ENCODE measurements at places on chromosomes 5 and 9. TPM values are rescaled to one million over a fixed set of nuclear protein-coding genes. Genes with fewer than 3 reads are reported as not detected.
A peak's percentile ranks its signal among the peaks of the same experiment; 100 is the strongest.

The ANKRD20A1 gene
- under 0.01 TPM for polyA plus RNA-seq

The CMYA5 gene
- 0.54 TPM for polyA plus RNA-seq

The PCDHGA5 gene
- not detected for polyA plus RNA-seq

The PLAA gene
- 15.3 TPM for polyA plus RNA-seq

The HACD4 gene
- 1.4 TPM for polyA plus RNA-seq

GRCh38 chr5:102421647-102422046, 77.2 kb downstream of the SLCO6A1 start:
- DNase-seq = no peak

DNA sequence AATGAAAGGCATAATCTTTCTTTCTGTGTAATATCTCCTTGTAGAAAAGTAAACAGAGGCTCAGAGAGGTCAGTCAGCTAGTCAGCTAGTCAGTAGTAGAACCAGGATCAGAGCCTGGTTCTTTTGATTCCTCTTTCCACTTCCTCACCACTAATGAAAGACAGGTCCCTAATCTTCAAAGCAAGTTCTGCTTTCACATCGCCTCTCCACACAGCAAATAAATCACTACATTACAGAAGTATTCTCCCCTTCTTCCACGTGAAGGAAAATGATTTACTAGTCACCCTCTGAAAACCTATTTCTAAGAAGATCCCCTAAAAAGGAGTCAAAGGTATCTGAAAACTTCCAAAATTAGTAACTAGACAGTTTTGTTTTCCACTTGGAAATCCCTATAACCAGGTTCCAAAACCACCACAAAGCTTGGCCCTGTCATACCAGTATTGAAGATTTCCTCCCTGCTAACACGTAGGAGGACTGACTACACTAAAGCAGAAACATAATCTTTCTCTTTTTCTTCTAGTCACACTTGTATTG, 140.5 kb upstream of the TARS1 start:
- no peak for DNase-seq

DNA sequence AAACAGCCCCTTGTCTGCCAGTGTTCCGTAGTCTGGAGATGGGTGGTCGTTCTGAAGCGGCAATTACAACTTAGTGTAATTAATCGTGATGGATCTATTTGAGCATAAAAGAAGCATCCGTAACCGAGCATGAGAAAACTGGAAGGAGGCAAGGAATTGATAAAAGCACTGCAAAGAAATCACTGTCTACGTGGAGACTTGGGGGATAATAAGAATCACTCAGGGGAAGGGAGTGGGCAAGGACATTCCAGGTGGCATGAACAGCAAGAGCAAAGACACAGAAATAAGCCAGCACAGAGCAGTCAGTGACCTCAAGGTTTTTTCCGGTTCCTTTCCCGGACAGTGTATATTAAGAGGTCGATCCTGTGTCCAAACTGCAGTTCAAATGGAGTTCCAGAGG, 35.0 kb downstream of the TLR4 start:
- no peak for DNase-seq

DNA sequence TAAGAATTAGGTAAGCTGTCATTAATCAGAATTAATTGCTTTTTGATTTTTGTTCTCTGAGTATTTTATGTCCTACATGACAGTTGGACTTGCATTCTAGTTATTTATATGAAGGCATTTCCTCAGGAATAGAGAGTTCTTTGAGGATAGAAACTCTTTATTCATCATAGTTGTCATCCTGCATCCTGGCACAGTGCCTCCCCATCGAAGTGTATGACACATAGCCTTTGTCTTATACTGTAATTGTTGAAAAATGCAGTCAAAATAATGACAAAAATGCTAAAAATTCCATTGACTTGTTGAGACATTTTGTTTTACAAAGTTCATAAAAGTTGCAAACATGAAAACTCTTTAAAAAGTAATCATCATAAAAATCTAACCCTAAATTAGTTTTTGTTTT, 36.5 kb downstream of the CFAP95 start:
- no peak for DNase-seq

DNA sequence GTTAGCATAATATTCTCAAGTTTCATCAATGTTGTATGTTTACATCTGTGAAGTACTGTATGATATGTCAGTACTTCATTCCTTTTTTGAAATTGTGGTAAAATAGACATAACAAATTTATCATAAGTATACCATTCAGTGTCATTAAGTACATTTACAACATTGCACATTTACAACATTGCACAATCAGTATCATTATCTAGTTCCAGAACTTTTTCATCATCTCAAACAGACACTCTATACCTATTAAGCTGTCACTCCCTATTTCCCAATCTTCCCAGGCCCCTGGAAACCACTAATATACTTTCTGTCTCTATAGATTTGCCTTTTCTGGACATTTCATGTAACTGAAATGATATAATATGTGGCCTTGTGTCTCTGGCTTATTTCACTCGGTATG, 75.1 kb upstream of the ATG10 start:
- DNase-seq = no peak

DNA sequence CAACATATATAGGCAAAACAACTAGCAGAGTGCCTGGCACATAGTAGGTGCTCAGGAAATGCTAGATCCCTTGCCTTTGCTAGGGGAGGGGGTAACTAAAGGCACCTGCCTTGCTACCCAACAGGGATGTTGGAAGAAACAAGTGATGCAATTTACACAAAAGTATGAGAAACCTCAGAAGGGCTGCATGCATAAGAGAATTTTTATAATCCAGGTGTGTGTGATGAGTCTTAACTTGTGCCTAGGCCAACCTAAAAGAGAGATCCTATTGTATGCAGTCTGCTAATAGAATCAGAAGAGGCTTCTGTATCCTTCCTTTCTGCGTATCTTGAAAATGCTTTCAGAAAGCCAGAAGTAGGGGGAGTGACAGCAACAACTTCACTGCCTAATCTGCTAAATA, 135.9 kb downstream of the SLIT3 start:
- no peak for DNase-seq

DNA sequence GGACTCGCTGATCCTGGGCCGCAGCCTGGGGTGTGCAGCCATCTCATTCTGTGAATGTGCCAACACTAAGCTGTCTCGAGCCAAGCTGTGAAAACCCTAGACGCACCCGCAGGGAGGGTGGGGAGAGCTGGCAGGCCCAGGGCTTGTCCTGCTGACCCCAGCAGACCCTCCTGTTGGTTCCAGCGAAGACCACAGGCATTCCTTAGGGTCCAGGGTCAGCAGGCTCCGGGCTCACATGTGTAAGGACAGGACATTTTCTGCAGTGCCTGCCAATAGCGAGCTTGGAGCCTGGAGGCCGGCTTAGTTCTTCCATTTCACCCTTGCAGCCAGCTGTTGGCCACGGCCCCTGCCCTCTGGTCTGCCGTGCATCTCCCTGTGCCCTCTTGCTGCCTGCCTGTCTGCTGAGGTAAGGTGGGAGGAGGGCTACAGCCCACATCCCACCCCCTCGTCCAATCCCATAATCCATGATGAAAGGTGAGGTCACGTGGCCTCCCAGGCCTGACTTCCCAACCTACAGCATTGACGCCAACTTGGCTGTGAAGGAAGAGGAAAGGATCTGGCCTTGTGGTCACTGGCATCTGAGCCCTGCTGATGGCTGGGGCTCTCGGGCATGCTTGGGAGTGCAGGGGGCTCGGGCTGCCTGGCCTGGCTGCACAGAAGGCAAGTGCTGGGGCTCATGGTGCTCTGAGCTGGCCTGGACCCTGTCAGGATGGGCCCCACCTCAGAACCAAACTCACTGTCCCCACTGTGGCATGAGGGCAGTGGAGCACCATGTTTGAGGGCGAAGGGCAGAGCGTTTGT, 19.9 kb downstream of the PTGES2 start:
- DNase-seq = peak; percentile 56

GRCh38 chr5:35232124-35232523, 1.8 kb upstream of the PRLR start:
- no peak for DNase-seq

DNA sequence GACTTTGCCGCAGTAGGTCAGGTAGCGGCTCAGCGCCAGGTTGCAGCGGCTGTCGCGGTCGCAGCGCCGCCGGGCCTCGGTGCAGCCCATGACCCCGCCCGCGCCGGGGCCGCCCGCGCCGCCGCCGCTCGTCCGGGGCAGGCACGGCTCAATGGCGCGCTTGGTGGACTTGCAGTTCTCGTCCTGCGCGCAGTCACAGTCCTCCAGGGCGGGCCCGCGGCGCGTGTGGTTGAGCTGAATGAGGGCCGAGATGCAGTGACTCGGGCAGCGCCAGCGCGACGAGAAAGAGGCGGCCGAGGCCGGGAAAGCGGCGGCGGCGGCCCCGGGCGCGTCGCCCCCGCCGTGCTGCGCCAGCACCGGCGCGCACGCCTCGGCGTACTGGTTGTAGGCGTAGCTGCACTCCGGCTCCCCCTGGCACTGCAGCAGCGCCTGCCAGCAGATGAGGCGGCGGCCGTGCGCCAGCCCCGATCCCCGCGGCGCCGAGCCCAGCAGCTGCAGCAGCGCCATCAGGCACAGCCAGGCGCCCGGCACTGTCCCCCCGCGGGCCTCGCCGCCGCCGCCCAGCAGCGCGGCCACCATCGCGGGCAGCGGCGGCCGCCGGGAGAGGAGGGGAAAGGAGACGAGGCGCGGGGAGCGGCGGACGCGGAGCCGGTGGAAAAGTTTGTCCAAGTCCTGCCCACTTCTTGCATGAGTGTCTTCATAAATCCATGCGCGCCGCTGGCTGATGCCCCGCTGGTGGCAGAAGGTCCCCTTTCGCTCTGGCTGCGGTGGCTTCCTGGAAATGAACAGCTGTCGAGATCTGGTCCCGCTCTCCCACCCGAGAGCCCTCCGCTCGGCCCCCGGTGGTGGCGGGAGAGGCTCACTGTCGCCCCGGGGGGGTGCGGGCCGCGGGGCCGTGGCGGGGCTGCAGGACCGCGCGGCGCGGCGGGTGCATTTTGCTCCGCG, 833 bp downstream of the GAS1 start:
- peak; percentile 85 for DNase-seq

DNA sequence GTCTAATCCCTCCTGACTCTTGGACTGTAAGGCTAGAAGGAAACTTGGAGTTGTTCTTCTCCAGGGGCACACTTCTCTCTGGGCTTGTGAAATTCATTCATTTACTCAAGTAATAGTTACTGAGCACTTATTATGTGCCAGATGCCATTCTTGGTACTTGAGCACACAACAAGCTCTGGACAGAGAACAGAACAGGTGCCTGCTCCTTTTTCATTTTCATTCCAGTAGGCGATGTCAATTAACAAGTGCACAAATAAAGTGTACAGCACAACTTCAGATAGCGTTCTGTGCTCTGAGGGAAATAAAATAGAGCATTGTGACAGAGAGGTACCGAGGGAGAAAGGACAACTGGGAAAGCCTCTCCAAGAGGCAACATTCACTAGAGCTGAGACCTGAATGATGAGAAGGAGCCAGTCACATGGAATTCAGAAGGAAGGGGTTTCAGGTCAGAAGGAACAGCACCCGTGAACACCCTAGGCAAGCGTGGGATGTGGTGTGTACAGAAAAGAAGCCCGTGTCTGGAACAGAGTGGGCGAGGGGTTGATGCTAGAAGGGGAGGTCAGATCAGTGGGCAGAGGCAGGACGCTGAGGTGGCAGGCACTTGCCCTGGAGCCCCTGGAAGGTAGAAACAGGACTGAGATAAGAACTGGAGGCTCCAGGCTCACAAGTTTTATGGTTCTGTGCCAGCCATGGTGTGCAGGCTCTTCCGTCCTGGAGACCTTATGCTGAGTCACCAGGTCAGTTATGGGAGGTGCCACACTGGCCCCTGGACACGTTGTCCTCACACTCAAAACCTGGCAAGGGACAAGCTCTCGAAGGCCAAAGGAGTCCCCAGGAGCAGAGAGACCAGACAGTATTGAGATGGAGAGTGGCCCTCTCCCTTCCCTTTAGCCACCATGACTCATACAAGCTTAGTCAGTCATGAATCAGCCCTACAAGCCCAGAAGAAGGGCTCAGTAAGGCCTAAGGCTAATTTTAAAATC, 7.2 kb upstream of the ABLIM3 start:
- DNase-seq = no peak

- DNase-seq = no peak
These were observed 234.2 kb upstream of the CDH6 start for GRCh38 chr5:30959238-30959637.

DNA sequence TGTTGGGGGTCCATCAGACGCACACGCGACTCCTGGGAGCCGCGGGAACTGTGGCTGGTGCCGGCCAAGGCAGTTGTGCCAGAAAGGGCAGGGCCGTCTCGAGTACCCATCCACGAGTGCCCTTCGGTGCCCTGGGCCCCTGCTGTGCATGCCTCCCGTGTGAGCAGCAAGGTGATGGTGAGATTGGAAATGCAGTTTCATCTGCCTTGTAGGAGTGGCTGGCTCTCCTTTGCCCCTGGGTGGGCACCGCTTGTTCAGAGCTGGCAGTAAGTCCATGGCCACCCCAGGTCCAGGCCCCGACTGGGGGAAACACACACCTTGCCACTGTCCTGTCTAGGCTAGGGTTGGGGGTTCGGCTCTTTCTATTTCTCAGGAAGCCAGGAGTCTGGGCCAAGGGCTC, 5.7 kb downstream of the NKD2 start:
- peak; percentile 56 for DNase-seq

DNA sequence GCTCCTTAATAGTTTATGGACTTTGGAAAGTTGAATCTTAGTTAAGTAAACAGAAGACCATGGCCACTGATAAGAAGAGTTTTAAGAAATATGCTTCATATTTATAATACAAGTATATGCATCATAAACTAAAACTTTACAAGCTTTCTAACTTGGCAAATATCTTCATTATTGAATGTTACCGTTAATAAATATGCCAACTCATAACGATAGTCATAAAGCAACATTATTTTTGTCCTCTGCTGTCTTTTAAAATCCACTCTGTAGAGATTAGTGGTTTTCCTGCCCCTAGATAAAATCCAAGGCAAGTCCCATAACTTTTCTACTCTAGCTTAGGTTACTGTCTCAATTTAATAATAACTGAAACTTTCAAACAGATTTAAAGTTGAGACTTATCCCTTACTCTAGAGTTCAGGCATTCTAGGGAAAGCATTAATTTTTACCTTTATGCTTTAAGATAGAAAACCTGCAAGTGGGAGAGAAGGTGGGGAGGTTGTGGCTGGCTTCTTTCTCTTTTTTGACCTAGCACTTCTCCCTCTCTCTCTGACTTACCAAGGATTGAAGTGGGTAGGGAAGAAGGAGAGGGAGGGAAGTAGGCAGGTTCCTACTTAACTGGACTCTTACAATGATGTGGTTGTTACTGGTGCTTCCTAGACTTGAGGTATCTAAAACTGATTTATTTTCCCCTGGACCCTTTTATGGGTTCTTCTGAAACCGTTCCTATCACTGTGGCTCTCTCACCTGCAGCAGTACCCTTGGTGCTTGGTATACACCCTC, 29.6 kb downstream of the RNF145 start:
- DNase-seq = no peak

DNA sequence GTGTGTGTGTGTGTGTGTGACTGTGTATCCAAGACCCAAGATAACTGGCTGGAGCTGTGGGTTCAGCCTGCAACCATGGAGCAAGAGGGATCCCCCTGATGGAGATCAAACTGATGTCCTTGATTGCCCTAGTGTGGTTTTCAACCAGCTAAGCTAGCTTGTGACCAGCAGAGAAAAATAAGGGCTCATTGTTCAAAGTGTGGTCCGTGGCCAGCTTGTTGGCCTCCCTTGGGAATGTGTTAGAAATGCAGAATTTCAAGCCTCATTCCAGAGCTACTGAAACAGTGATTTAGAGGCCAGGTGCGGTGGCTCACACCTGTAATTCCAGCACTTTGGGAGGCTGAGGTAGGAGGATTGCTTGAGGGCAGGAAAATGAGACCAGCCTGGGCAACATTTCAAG, 79.9 kb downstream of the ACER2 start:
- DNase-seq = no peak

- no peak for DNase-seq
These were observed 64.7 kb upstream of the RICTOR start for GRCh38 chr5:39138892-39139291.
